Endothelial cell (in vitro differentiated cells): ENCODE measurements at places on chromosomes 2 and 18.

DNA sequence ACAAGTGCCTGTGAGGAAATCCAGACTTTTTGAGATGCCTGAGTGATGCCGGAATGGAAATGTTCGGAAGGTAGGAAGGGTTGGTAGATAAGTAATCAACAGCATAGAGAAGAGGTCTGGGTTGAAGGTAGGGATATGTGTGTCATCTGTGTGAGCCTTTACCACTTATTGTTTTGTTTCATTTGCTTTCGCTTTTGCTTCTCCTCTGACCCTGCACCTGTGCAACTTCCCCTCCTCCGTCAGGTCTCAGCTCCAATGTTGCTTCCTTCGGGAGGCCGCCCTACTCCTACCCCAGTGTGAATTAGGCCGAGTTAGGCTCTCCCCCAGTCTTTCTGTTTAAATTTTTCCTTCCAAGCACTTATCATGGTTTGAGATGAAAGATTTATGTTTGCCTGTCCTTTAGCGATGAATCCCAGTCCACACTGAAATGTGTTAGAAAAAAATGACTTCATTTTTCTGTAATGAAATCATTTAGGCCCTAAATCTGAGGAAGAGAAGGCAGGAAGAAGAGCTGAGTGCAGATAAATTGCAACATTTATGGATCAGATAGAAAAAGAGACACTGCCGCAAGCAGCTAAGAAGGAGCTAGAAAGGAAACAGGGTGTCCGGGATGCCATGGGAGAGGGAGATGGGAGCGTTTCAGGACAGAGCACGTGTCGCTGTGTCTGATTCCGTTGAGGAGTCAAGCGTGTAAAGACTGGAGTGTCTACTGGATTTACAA lies 139.6 kb upstream of the PELI1 start:
- DNase-seq, result no peak

DNA sequence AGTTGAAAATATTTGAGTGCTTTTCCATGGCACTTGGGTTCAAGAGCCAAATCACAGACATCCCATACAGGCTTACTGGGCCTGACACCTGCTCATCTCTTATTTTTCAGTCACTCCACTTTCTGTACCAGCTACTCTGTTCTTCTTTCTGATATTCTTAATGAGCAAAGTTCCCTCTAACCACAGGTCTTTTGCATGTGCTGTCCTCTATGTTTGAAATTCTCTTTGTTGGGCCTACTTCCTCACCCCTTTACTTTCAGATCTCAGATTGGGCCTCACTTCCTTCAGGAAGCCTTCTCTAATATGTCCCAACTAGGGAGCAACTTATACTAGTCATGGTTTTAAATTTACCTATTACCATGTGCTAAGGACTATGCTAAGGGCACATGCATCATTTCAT lies 81.8 kb upstream of the RBMS1 start:
- no peak for DNase-seq

- no peak for DNase-seq
Measured at GRCh38 chr18:24362757-24363156, 34.9 kb downstream of the OSBPL1A start.

DNA sequence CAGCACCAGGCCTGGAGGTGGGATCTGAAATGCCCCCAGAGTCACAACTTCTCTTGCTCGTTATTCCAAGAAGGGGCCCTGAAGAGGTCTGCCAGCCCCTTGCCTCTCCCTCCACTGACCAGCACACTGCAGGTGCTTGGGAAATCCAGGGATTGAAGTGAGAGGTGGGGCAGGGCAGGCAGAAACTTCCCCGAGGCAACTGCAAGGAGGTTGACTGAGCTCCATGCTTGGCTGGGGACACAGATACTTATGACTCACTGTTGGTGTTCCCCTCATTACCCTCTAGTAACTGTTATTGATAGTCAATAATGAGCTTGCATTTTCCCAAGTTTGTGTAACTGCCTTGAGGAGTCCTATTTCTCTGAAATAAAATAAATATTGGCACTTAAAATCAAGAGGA lies 47.5 kb downstream of the MARCO start:
- DNase-seq, result no peak
